CD8-positive, alpha-beta memory T cell (primary cell): ENCODE measurements at places on chromosomes 4 and X.

- no peak for DNase-seq
- no peak overlapping the region for H3K27ac ChIP-seq
- H3K4me1 ChIP-seq = no peaks in the 10 kb centered on the region
- no peak overlapping the region for H3K4me3 ChIP-seq
- H3K27me3 ChIP-seq = no peaks in the 10 kb centered on the region
Observed at GRCh38 chr4:39539089-39539611, 11.9 kb upstream of the UGDH start.

- H3K4me3 ChIP-seq = no peak overlapping the region
- H3K36me3 ChIP-seq = no peaks in the 10 kb centered on the region
- peaks cover 3% of the 10 kb centered on the region for H3K27me3 ChIP-seq
- no peak overlapping the region for H3K27ac ChIP-seq
Observed at GRCh38 chr4:5711479-5712184, 631 bp downstream of the EVC start.

DNA sequence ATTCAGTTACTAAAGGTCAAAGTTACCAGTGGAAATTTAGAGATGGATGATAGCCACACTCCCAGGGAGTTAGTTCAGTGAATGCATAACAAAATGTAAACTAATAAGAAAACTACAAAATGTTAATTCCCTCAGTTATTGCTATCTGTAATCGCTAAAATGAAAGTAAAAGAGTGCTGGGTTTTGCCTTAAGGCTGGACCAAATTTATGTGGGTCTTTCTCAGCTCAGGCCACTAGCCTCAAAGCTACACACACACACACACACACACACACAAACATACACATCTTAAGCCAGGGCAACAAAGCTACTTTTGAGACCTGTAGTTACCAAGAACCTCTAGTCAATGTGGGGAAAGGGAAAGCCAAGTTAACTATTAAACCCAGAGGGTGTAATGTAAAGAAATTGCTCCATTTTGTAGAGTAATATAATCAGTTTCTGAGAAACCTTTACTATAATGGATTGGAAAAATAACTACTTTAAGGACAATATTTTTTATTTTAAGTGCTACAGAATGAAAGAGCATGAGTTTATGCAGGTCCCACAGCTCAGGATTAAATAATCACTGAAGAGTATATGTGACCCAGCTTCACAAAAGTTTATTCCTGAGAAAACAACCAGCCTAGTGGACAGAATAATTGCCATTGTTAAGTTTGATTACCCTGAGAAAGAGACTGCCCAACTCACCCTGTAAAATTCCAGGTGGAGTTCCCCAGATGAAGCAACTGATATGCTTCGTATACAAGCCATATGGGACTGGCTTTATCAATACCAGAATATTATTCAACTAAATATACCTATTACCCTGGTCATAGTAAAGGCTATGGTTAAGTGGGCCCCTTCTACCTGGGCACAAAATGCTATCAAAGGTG is 8.9 kb upstream of the UGT2A3 start:
- no peaks in the 10 kb centered on the region for H3K27me3 ChIP-seq
- no peak overlapping the region for H3K27ac ChIP-seq
- no peaks in the 10 kb centered on the region for H3K4me1 ChIP-seq
- no peak for DNase-seq
- no peak overlapping the region for H3K4me3 ChIP-seq
- no peaks in the 10 kb centered on the region for H3K36me3 ChIP-seq

DNA sequence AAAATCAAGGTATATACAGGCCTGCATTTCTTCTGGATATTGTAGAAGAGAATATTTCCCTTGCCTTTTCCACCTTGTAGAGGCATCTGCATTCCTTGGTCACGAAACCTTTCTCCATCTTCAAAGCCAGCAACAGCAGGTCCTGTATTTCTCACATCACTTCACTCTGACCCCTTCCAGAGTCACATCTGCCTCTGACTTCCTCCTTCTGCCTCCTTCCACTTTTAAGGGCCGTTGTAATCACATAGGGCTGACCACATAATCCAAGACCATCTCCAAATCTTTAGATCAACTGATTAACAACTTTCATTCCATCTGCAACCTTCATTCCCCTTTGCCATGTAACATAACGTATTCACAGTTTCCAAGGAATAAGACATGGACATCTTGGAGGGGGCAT is 38.3 kb upstream of the NDP start:
- peaks cover 5% of the 10 kb centered on the region for H3K4me1 ChIP-seq
- no peak for DNase-seq
- no peak overlapping the region for H3K4me3 ChIP-seq
- H3K27ac ChIP-seq = no peak overlapping the region
- H3K27me3 ChIP-seq = no peaks in the 10 kb centered on the region

GRCh38 chrX:137195991-137196390 is 162.2 kb upstream of the GPR101 start:
- H3K27me3 ChIP-seq = no peaks in the 10 kb centered on the region
- H3K4me3 ChIP-seq = no peak overlapping the region
- no peaks in the 10 kb centered on the region for H3K36me3 ChIP-seq
- DNase-seq = no peak

DNA sequence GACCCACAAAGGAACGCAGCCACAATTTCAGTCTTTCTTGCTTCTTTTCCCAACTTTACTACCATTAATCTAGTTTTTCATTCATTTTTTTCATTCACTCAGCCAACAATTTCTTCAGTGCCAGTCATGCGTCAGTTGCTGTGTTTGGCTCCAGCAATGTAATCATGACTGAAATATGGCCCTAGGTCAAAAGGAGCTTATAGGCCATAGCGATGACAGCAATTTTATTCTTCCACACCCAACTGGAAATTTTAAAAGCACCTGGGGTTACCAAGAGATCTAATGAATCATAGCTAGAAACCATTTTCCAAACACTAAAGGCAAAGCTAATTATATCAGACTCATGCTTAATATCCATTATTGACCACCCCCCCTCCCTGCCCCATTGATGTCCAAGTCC is 29.8 kb upstream of the C1QTNF7 start:
- H3K36me3 ChIP-seq = no peaks in the 10 kb centered on the region
- H3K27ac ChIP-seq = no peak overlapping the region
- no peak overlapping the region for H3K4me3 ChIP-seq
- DNase-seq = no peak
- peaks cover 41% of the 10 kb centered on the region for H3K4me1 ChIP-seq

DNA sequence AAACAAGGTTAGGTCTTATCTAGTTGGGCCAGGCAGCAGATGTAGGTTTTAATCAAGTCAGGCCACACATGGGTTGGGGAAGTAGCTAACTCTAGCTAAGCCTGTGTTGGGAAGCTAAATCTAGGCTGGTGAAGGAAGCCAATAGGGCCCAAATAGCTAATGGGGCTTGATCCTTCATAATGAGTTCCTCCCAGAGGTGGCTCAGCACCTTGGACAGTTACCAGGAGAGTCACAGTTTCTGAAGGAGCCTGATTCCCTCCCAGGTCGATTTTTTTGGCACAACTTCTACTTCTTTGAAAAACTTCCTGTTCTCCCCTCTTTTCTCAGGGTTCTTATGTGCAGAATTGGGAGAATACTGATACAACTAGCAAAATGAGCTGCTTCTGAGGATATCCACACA is 242.5 kb upstream of the PRPS2 start:
- H3K27me3 ChIP-seq = no peaks in the 10 kb centered on the region
- no peaks in the 10 kb centered on the region for H3K4me1 ChIP-seq
- H3K36me3 ChIP-seq = no peaks in the 10 kb centered on the region
- DNase-seq = no peak
- H3K27ac ChIP-seq = no peak overlapping the region
- H3K4me3 ChIP-seq = no peak overlapping the region

- no peak overlapping the region for H3K27ac ChIP-seq
- H3K4me1 ChIP-seq = no peaks in the 10 kb centered on the region
- H3K4me3 ChIP-seq = no peak overlapping the region
- H3K36me3 ChIP-seq = no peaks in the 10 kb centered on the region
- no peak for DNase-seq
Observed at GRCh38 chr4:137621056-137621455, 88.8 kb upstream of the PCDH18 start.

GRCh38 chr4:157739242-157739641 is 433.6 kb downstream of the GASK1B start:
- no peak for DNase-seq
- no peak overlapping the region for H3K4me3 ChIP-seq
- H3K27me3 ChIP-seq = no peaks in the 10 kb centered on the region
- H3K27ac ChIP-seq = no peak overlapping the region
- H3K4me1 ChIP-seq = no peaks in the 10 kb centered on the region
